ENCODE measurements at places on chromosomes 3 and 15.

- DNase-seq, result no peak
Measured at GRCh38 chr3:79885407-79885806, 117.6 kb upstream of the ROBO1 start.

GRCh38 chr15:89441295-89441812 is 55.0 kb downstream of the RHCG start:
- no peak for DNase-seq

- no peak for DNase-seq
Measured at GRCh38 chr3:9074079-9074478, 110.8 kb upstream of the RAD18 start.

GRCh38 chr3:6737630-6738029 is 123.3 kb upstream of the GRM7 start:
- no peak for DNase-seq

GRCh38 chr3:196444500-196444894 is 12.3 kb upstream of the UBXN7 start:
- no peak for DNase-seq

- no peak for DNase-seq
Measured at GRCh38 chr15:77675806-77676415, 43.2 kb upstream of the LINGO1 start.

- DNase-seq, result no peak
Measured at GRCh38 chr3:120756061-120756460, 13.5 kb downstream of the GTF2E1 start.

GRCh38 chr3:157079676-157080369 is 80.1 kb downstream of the CCNL1 start:
- DNase-seq, result no peak

DNA sequence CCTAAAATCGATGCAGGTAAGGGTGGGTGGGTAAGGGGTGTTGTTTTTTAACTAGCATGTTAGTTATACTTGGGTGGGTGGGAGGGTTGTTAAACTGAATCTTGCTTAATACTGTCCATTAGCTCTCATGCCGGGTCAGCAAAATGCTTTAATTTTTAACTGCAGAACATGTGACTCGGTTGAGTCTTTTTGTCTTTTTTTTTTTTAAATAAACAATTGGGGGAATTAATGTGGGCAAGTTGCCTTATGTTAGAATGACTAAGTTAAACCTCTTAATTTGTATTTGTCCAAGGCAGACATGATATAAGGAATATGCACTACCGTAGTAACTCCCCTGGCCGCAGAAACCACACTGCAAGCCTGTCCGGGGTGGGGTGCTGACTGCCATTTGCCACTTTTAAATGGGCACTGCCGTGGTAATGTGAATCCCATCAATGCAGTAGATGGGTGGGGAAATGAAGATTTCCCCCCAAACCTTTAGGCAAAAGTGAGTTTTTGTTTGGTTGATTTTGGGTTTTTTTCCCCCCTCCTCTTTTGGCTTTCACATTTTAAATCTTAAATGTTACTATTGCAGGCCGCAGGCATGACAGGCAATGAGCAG is 54.3 kb upstream of the CCR4 start:
- DNase-seq, result no peak

GRCh38 chr3:181431748-181432147 is 280.0 kb upstream of the SOX2 start:
- no peak for DNase-seq

DNA sequence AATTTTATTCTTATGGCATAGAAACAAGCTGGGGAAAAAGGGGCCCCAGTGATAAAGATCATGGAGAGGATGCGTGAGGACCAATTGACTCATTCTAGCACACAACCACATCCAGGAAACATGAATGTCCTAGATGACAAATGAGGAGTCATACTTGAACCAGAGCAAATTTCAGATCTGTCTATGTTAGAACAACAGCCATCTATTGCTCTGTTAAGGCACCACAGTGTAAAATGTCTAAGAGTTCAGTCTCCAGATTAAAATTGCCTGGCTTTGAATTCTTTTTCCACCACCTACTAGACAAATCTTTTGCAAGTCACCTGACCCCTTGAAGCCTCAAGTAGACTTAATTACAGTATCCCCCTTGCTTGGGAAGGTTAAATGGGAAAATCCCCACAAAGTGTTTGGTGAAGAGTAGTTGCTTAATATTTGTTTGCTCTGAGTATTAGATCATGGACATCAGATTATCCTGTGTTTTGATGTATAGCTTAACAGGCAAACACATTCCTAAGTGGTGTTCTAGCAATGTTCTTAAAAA is 258.7 kb upstream of the TGFBR2 start:
- DNase-seq, result peak; percentile 57

DNA sequence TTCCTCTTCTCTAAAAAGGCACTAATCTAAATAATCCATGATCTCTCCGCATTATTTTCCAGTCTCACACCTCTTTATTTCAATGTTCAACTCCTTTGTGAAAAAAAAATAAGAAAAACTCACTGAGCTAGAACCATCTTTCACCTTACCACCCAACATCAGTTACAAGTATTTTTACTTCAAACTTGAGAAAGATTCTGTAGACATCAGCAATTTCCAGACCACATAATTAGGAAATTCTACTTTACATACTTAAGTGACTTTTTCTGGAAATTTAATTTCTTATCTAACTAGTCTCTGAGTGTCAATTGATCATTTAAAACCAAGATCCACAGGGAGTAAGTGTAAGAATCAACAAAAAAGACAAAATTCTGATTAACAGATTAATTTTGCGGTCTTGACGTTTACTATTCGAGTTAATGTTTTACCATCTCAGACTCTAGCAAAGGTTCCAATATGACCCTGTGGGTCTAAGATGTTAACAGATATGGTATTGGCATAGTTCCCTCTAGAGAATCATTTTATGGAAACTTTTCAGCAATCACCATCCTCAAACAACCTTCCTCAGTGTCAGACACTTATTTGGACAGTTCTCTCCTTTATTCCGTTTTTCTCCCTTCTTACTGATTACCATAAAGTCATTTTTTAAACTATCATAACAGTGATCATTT is 5.1 kb downstream of the ATP13A3 start:
- no peak for DNase-seq

DNA sequence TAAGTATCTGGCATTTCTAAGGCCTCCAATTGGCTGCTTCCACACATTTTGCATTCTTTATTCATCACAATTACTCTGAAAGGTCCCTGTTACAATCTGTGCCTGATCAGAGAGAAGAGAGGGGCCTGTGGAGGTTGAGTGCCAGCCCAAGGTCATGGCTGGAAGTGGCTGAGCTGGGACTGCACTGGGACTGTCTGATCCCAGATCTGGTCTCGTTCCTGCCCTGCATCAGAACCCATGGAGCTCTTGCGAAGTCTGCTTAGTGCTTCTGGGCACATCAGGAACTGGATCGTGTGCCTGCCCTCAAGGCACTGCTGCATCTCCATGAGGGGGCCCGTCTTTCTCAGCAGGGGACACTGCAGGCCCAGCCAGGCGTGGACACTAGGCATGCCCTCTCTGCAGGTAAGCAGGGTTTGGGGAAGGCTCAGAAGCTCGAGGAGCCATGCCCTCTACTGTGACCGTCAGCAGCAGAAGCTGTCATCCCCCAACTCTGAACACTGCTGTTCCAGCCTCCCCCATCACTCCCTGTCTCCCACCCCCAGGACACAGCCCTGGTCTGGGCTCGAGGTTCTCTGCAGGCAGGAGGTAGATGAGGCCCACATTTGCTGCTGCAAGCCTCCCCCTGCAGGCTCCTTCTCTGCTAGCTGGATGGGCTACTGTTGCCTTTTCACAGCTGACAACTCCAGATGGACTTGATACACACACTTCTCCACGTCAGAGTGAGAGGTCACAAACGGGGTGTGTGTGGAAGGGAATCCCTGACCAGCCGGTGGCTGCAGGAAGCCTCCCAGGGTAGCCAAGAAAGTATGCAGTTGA is 96.5 kb upstream of the PRR23E start:
- DNase-seq, result no peak

DNA sequence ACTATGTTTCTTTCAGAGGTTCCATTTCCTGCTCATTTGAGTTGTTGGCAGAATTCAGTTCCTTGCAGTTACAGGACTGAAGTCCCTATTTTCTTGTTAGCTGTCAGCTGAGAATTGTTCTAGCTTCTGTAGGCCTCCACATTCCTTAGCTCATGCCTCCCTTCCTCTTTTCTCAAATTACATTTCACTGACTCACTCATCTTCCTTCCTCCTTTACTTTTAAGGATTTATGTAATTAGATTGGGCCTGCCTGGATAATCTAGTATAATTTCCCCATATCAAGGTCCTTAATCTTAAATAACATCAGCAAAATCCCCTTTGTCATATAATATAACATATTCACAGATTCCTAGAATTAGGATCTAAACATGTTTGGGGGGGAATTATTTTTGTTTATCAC is 40.6 kb upstream of the RBMS3 start:
- DNase-seq, result no peak

DNA sequence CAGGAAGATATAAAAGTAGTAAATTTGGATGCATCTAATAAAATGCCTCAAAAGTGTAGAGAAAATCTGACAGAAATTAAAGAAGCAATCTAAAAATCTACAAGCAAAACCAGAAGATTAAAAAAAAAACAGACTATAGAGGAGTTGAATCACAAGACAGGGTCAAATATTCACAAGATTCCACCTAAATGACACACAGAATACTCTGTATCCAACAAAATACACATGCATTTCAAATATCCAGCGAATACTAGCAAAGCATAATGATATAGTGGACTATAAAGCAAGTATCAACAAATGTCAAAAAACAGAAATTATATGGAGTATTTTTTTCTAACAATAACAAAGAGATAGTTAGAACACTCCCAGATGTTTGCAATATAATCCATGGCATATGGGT is 20.5 kb upstream of the ACTC1 start:
- DNase-seq, result no peak

DNA sequence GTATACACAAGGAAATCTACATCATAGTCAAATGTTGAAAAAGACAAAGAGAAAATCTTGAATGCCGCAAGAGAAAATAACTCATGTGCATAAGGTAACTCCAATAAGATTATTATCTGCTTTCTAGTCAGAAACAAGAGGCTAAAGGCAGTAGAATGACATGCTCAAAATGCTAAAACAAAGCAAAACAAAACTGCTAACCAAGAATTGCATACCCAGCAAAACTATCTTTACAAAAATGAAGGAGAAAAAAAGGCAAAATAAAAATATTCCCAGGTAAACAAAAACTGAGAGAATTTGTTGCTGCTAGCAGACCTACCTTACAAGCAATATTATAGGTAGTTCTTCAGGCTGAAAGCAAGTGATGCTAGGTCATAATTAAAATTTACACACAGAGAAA is 76.4 kb upstream of the TMEM158 start:
- no peak for DNase-seq

- DNase-seq, result no peak
Measured at GRCh38 chr3:111862974-111863373, 3.9 kb downstream of the PHLDB2 start.

DNA sequence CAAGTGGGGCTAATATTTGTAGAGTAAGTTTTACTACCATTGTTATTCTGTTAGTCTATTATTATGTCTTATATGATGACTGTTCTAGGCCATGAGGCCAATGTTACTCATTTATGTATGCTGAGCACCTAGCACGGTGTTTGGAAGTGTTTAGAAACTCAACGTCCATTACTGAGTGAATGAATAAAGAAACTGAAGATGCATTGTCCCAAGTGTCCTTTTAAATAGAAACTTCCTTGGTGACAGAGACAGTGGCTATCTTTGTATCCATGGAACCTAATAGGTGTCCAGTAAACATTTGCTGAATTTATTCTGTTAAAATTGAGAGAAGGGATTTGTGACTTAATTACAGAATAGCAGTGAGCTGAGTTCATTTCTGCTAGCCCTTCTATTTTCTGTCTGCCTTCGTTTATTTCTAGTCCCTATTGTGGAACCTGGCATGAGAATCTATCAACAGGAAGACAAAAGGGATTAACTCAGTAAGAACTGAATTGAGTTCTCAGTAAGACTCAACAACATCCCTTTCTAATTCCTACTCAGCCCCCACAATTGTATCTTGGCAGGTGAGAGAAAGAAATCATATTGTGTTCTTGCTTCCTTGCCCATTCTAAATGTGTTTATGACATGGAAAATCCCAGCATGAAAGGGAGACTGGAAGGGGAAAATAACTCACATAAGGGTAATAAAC is 246.6 kb upstream of the LRRC3B start:
- no peak for DNase-seq

GRCh38 chr3:178284181-178284580 is 252.1 kb upstream of the KCNMB2 start:
- DNase-seq, result no peak

DNA sequence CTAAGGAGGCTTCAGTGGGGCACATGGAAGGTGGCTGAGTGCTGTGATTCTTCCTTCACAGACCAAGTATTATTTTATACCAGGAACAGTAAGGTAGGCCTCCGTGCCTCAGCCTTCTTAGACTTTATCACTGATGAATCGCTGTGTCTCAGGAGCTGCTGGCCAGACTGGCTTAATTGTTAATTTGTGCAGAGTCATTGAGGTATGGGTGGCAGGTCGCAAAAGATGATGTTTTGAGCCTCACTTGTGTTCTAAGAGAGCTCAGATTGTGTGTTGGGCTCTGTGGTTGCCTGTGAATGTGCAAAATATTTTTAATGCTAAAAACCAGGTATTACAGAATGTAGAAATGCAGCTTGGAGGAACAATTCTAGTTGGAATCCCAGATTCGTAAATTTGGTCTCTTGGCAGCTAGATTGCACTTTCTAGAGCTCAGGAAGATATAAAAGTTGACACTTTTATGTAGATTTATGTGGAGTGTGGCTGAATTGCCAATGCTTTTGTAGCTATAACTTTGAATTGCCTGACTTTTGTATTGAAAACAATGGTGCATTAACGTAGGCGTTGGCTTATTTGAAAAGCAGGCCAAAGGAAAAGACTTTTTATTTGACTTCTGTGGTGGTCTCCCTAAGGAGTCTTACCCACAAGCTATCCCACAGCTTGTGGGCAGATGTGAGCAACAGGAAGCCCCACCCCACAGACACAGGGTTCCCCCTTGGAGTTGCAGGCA is 53.4 kb downstream of the LARS2 start:
- DNase-seq, result no peak

- no peak for DNase-seq
Measured at GRCh38 chr3:184952671-184953070, 140.7 kb downstream of the VPS8 start.

GRCh38 chr3:157056035-157056434 is 103.9 kb downstream of the CCNL1 start:
- DNase-seq, result no peak

GRCh38 chr15:71679793-71680353 is 130.5 kb upstream of the NR2E3 start:
- DNase-seq, result no peak

GRCh38 chr15:78177447-78177873 is 28.3 kb downstream of the IDH3A start:
- DNase-seq, result no peak

- no peak for DNase-seq
Measured at GRCh38 chr3:113802795-113803455, 35.7 kb upstream of the GRAMD1C start.

Data from activated CD4-positive, alpha-beta T cell treated with anti-CD3 and anti-CD28 coated beads, Interleukin-2, amount 50 U/mL, for 24 hours (primary cell).